Ascending aorta (tissue), 2 donors: ENCODE measurements at places on chromosomes 1 and 21. TPM values are rescaled to one million over a fixed set of nuclear protein-coding genes. Genes with fewer than 3 reads are reported as not detected.

Gene HSD3B2
- 9.9 TPM for total RNA-seq

Gene ANGPTL3
- not detected for total RNA-seq

Gene TMEM81
- not detected for total RNA-seq

- peaks cover 38% of the 10 kb centered on the region for H3K36me3 ChIP-seq
- no peaks in the 10 kb centered on the region for H3K27me3 ChIP-seq
- no peaks in the 10 kb centered on the region for H3K4me1 ChIP-seq
- no peak for DNase-seq
Measured at GRCh38 chr1:24846671-24847070, 83.4 kb downstream of the RUNX3 start.
